H1 (cell line): ENCODE measurements at places on chromosomes 1 and 21. TPM values are rescaled to one million over a fixed set of nuclear protein-coding genes. Genes with fewer than 3 reads are reported as not detected.

GRCh38 chr1:206768472-206769303, 1.9 kb upstream of the IL19 start:
- no peak for DNase-seq

DNA sequence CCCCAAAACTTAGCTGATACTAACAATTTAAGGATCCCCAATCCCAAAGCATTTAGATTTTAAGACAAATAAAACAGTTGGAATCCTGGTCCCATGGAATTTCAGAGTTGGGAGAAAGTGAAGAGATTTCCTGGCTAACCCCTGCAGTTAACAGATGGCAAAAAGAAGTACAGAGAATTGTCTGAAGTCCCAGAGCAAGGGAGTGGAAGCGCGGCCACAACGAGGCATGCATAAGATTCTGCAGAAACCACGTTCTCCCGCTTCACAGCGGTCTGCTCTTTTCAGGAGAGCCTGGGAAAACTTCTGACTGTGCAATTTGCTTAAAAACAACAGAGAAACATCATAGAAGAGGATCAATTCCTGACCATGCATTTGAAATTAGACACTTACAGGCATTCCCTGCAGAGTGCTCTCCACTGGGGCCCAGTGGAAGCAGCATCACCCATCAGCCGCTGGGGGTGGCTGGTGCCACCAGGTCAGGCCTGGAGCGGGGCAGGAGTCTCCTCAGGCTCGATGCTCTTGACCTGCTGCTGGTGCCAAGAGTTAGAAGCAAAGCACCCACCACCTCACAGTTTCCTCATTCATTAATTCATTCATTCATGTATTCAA, 226.7 kb upstream of the POU3F1 start:
- DNase-seq = no peak

- no peak for DNase-seq
These were observed 507.1 kb downstream of the SMYD3 start for GRCh38 chr1:245999697-246000637.

- no peak for DNase-seq
These were observed 802.4 kb upstream of the ADGRL4 start for GRCh38 chr1:79808816-79809475.

DNA sequence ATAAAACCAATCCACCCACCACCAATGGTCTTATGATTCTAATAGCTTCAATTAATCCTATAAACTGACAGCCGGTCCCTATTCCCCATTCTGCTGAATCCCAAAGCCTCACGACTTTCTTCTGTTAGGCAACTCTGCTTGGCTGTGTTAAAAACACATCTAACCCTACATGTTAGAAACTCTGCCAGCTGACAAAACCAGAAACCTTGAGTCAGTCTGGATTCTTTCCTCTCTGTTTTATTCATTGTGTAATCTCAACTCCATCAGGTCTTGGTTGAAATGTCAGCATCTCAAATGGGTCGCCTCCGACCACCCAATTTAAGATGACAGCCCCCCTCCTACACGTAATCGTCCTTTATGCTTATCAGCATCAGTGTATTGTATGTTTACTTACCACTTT, 312.1 kb downstream of the DISC1 start:
- DNase-seq = no peak

- DNase-seq = no peak
These were observed 51.7 kb downstream of the CAPZB start for GRCh38 chr1:19433719-19433998.

- no peak for DNase-seq
These were observed 29.9 kb upstream of the HJV start for GRCh38 chr1:146051452-146051851.

DNA sequence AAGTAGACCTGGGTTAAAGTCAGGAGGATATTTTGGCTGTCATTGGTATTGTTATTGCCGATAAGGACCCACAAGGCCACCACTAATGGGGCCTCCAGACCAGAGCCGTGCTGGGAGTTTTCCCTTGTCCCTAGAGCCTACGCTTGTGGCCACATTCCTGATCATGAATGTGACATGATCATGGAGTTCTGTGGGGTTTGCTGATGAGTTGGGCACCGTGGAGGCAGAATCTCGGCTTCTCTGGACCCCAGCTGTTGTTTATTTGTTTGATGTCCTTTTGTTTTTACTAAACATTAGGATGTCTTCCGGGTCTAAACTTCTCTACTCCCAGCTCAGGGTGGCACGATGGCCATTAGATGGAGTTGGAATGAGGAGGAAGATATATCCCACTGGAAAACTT, 74.9 kb upstream of the TMPRSS2 start:
- DNase-seq = no peak

Gene MFSD2A
- total RNA-seq = 25.9 and 26.6 TPM in 2 replicates

Gene SPRR2B
- not detected in 2 replicates for total RNA-seq

Gene SLC1A7
- not detected in 2 replicates for total RNA-seq
